Stimulated activated CD4-positive, alpha-beta T cell treated with anti-CD3 and anti-CD28 coated beads, TNF-alpha, amount 100 ng/mL, for 48 hours (primary cell): ENCODE measurements at places on chromosomes 5 and 9.

GRCh38 chr9:135329571-135330306, 149.8 kb upstream of the PPP1R26 start:
- no peak for DNase-seq

- no peak for DNase-seq
Observed at GRCh38 chr9:132638240-132638639, 31.5 kb downstream of the DDX31 start.

- no peak for DNase-seq
Observed at GRCh38 chr9:79955300-79955699, 383.5 kb downstream of the TLE4 start.

- no peak for DNase-seq
Observed at GRCh38 chr5:59360130-59360555, 533.4 kb downstream of the PDE4D start.

DNA sequence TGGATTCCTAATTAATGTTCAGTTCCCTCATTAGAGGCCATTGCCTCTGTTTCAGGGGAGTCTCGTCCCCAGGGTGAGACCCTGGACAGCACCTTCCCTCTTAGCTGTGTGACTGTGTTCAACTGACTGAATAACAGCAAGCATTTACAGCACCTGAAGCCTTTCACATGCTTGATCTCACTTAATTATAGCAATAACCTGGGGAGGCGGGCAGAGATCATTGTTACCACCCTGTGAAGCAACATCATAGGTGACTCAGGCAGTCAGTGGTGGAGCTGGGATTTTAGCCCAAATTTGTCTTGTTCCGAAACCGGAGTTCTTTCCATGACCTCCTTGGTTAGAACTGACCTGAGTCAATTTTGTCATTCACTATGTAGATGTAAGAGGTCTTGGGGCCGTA, 105.2 kb upstream of the RAD23B start:
- no peak for DNase-seq

DNA sequence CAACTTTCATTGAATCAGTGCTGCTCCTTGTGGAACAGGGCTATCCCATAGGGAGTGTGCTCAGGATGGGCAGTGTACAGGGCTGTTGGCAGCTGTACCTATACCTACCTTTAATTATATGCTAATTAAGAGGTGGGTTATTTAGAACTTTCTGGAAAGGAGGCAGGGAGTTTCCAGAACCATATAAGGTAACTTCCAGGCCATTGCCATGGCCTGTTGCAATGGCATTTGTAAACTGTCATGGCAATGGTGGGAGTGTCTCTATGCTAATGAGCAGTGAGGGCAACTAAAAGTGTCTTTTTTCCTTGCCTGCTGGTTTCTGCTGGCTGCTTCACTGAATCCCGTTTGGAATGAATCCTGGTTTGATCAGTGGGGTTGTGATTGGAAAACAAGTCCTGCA, 2.3 kb upstream of the ARHGAP26 start:
- DNase-seq = no peak

GRCh38 chr9:70020991-70021571, 22.6 kb upstream of the MAMDC2 start:
- no peak for DNase-seq

- DNase-seq = no peak
Observed at GRCh38 chr5:157506066-157506590, 46.1 kb downstream of the NIPAL4 start.

- no peak for DNase-seq
Observed at GRCh38 chr5:141605523-141606277, 13.1 kb downstream of the DIAPH1 start.

DNA sequence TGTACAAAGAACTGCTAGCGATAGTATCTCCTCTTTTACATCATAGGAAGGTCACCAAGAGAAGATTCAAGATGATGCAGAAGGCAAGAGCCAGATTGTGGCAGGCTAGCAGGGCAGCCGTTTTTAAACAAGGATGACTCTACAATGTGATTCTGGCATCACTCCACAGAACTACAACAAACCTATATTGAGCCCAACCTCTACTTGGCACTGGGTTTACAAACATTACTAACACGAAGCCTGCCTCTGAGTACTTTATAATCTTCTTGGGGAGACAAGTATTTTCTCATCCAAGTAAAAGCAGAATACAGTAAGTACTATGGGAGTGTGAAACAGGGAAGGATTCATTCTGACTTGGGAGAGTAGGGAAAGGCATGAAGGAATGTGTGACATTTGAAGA, 448.6 kb downstream of the ZNF608 start:
- no peak for DNase-seq

- no peak for DNase-seq
Observed at GRCh38 chr5:142439207-142439860, 114.5 kb upstream of the SPRY4 start.

DNA sequence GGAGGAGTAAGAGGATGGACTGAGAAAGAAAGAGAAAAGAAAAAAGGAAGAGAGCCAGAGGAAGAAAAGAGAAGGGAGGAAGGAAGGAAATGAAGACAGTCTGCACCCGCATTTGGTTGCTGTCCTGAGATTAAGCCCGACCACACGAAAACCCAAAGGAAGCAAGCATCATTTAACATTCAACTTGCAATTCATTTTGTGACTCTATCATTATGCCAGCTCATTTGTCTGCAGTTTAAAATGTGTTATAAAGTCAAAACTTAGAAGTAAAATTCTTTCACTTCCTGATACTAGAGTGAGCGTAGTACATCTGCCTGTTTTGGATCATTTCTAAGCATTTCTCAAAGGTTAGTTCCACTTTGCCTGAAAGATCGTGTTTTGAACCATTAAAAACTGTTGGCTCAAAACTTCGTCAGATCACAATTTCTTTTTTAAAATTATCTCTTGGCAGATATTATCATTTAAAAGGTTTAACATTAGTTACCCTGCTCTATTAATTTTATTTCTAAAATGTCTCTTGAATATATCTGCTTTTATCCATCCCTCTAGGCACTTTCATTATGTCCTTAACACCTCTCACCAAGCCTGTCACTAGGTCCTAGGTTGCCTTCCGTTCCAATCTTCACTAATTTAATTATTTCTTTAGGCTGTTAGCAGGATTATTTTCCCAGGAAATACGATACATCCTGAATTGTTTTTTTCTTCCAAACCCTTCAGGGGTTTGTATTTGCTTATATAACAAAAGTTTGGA, 240.9 kb downstream of the TLE4 start:
- DNase-seq = no peak

DNA sequence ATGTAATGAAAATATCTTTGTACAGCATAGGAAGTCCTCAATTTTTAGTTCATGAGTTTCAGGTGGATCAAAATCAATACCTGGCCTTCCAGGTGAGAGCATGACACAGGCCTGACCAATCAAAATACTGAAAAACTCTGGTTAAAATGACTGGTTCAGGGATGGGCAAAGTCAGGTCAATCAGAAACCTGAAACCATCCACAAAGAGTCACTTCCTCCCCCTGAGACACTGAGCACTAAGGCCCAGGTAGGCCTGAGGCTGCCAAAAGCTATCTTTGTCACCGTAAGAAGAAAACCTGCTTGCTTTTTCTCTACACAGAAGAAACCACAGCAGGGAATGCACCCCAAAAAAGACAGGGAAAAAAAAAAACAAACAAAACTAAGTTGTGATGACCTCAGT, 444.8 kb downstream of the TLR4 start:
- DNase-seq = no peak

GRCh38 chr9:136552117-136552703, 6.4 kb upstream of the NOTCH1 start:
- no peak for DNase-seq

- no peak for DNase-seq
Observed at GRCh38 chr9:133477992-133478850, 678 bp downstream of the SLC2A6 start.

GRCh38 chr9:105254226-105254625, 9.8 kb downstream of the SLC44A1 start:
- no peak for DNase-seq

GRCh38 chr5:40384782-40385390, 294.8 kb upstream of the PTGER4 start:
- DNase-seq = no peak

- no peak for DNase-seq
Observed at GRCh38 chr5:136028782-136029742, at the start of gene TGFBI. Gene TGFBI (plus strand): TSS chr5:136028988. CDS start chr5:136029056, 68 bp downstream.

DNA sequence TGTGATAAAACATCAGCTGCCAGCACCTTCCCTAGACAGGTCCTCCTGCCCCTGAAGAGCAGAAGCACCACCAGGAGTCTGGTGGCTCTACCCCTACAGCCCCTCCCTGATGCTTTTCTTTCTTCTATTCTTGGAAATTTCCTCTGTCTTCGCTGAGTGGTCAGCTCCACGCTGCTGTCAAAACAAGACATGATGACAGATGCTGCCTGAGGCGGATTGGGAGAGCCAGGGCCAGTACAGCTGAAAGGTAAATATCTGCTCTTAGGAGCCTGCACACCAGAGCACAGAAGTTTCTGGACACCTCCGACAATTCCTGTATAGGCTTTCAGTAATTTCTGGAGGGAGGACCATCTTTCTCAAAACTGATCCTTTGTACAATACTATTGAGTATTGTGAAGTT, 4.7 kb upstream of the OR1Q1 start:
- DNase-seq = no peak

DNA sequence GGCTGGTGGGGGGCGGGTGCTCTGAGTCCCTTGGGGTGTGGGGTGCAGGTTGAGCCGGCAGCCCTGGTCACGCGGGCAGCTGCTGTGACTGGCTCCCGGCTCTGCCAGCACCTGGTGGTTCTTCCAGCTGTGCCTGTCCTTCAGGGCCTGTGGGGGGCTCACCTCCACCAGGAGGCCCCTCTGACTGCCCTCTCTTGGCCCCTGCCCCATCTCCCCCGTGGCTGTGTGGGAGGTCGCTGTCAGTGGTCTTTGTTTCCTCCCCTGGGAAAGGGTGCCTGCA, 3.3 kb downstream of the RXRA start:
- DNase-seq = no peak

DNA sequence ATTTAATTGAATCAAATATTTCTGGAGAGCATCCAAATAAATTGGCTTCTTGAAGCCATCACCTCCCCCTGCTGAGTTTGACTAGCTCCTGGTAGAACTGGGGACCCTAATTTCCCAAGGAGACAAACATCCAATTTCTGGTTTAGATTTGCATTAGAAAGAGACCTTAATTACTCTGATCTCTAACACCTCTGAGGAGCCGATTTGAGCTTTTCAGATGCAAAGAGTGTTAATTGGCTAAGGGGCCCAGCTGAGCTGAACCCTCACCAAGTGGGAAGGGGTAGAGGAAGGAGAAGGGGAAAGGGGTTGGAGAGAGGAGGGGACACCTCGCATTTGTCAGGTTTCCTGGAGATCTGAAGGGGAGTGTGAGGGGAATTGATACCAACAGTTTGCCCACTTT, 145.4 kb upstream of the SHB start:
- DNase-seq = no peak

DNA sequence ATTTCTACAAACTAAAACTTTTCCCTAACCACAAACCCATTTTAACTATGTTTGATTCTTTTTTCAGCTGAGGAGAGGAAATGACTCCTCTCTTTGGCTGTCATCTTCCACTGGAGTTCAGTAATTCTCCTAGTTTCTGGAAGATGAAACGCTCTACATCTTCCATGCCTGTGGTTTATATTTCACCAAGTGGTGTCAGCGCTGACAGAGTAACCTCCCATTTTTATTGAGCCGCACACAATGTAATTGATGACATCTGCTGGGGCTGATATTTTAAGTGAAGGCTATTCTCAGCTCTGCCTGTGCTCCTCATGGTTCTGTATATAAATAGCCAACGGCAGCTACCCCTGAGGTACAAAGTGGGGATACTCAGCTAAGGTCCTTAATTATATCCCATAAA, 234.6 kb downstream of the SPOCK1 start:
- no peak for DNase-seq

GRCh38 chr5:3122216-3122615, 370.7 kb upstream of the IRX2 start:
- no peak for DNase-seq

DNA sequence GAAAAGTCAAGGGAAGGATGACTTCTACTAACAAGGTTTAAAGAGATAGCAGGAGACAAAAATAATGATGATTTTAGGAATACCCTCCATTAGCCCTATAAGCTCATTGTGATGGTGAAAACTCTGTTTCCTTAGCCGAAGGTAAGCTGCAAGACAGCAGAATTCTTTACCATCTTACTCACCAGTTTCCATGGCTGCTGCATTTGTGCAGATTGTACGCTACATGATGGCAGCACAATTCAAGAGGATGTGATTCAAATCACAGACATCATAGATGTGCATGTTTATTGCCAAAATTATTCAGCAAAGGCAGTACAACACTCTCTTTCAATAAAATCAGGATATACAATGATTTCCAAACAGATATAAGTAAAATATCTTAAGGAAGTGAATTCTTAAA, 175.6 kb downstream of the SPATA31D1 start:
- no peak for DNase-seq

DNA sequence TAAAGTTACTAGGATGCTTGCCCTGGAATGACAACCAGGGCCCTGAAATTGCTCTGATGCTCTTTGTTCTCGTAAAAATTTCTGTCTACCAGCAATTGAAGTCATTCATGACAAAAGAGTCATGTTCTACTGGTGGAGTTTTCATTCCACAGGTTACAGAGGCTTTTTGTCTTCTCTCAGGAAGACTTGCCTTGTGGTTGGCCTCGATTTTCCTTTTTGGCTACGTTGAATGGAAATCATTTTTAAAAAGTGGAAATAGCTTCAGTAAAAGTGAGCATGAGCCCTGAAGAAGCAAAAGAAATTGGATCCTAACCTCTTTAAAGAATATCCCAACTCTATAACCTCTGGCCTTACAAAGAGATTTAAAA, 255.2 kb downstream of the AOPEP start:
- DNase-seq = no peak

DNA sequence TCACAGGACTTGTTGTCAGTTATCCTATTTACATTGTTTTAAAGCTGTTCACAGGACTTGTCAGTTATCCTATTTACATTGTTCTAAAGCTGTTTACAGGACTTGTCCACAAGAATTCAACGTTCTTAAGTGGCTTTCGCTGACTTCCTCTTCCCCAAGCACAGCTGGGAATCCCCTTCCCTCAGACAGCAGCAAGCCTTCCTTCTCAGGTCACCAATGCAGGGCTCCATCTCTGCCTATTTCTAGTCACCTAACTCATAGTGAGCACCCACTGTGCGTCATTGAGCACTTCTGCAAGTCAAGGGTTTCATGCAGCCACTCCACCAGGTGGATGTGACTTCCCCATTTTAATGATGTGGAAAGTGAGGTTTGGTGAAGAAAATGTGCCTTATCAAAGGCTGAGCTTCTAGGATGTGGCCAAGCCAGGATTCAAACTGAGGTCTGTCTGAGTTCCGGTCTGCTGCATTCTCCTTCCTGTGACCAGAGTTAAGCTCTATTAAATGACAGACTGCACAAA, 109.8 kb upstream of the ZNF462 start:
- no peak for DNase-seq

DNA sequence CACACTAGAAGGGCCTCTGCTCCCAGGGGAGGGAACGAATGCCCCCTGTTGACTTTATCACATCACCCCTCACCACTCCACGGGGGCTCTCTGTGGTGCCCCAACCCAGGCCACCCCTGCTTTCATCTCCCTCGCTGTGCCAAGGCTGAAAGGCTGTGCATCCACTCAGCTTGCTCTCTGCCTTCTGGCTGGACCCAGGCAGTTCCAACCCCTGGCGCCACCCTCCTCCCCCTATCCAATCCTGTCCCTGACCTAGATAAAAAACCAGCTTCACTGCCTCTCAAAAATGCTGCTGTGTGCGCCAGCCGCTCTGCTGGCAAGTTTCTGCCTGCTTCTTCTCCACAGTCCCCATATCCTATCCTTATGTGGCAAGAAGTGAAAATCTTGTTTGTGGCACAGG, 22.4 kb upstream of the CORO2A start:
- DNase-seq = no peak
